ENCODE measurements at places on chromosomes 5 and 9. TPM values are rescaled to one million over a fixed set of nuclear protein-coding genes. Genes with fewer than 3 reads are reported as not detected.
A peak's percentile ranks its signal among the peaks of the same experiment; 100 is the strongest.

WNT8A gene
- not detected for total RNA-seq

F12 gene
- total RNA-seq: 16.5 TPM

DNA sequence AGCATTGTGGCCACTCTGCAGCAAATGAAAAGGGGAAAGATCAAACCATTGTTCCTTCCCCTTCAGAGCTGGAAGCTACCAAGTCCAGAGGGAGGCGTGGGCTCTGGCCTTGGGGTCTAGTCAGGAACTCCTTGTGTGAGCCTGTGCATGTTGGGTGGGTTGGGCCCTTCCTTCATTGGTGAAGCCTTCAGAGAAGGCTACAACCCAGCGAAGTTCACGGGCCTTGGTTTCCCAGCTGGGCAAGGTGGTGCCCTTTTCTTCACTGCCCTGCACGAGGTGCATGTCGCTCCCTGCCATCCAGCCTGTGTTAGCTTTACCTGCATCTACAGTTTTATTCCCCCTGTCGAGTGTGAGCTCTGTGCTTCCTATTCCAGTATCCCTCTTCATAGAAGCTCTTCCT lies 84.7 kb downstream of the ZNF618 start:
- no peak overlapping the region for H3K27ac ChIP-seq
- no peak overlapping the region for H3K4me3 ChIP-seq
- H3K36me3 ChIP-seq: no peaks in the 10 kb centered on the region
- no peaks in the 10 kb centered on the region for H3K27me3 ChIP-seq
- no peak for DNase-seq
- H3K4me1 ChIP-seq: peaks cover 13% of the 10 kb centered on the region

DNA sequence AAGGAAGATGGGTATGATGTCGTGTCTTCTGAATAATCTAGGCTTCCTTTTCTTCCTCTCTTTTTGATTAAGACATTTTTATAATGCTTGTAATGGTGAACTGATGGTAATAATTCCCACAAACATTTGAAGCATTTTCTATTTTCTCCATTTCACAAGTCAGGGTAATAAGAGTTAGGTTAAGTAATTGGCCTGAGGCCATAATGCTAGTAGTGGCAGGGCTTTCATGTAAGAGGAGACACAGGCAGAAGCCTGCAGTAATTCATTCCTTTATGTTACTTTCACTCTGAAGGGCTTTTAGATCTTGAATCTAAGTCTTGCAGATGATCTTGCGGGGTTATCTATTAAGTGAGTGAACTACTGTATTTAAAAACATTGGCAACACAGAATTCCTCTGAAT lies 374.9 kb downstream of the MAT2B start:
- peak; percentile 38 for DNase-seq
- H3K4me3 ChIP-seq: no peak overlapping the region
- no peak overlapping the region for H3K27ac ChIP-seq
- H3K36me3 ChIP-seq: no peaks in the 10 kb centered on the region

DNA sequence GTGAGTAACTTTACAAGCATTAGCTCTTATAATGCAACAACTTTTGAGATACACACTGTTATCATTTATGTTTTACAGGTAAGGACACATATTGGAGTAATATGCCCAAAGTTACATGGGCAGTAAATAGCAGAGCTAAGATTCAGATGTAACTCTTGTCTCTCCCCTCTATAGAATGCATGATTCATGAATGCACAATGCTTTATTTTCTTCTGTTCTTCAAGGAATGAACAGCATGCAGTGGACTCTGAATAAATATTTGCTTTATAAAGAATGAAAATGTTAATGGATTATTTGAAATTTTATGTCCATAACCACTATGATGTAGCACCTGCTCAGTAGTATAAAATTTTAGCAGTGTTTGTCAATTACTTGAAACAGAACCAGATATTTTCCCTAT lies 629.5 kb downstream of the KCTD16 start:
- no peaks in the 10 kb centered on the region for H3K27me3 ChIP-seq
- DNase-seq: no peak
- H3K36me3 ChIP-seq: no peaks in the 10 kb centered on the region
- no peaks in the 10 kb centered on the region for H3K4me1 ChIP-seq
- no peak overlapping the region for H3K27ac ChIP-seq
- no peak overlapping the region for H3K4me3 ChIP-seq

DNA sequence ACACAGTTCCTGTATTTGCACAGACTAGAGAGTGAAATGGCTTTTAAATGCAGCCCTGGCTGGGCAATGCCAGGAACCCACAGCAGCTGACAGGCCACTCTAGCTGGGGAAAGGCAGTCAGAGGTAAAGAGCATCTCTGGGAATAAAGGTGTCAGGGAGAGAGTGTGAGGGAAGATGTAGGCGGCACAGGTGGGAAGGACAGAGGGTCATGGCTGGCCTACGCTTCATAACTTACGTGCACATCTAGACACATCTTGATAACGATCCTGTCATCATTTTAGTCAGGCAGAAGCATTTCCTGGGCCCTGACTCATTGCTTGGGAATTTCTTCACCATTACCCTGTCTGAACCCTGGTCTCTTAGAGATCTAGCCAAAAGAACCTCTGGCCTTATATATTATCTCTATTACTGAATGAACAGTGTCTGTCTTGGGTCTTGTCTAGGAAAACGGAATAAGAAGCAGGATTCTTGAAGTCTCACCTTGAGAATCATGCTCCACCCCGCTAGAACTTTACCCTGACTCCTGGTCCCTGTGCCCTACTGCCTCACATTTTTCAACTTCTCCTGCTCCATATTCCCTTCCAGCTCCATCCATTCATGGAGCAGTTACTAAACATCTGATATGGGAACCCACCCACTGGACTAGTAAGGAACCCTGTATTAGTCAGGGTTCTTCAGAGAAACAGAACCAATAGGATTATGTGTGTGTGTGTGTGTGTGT lies 106.4 kb upstream of the ELL2 start:
- no peaks in the 10 kb centered on the region for H3K27me3 ChIP-seq
- H3K4me1 ChIP-seq: peaks cover 37% of the 10 kb centered on the region
- peak; percentile 82 for DNase-seq

DNA sequence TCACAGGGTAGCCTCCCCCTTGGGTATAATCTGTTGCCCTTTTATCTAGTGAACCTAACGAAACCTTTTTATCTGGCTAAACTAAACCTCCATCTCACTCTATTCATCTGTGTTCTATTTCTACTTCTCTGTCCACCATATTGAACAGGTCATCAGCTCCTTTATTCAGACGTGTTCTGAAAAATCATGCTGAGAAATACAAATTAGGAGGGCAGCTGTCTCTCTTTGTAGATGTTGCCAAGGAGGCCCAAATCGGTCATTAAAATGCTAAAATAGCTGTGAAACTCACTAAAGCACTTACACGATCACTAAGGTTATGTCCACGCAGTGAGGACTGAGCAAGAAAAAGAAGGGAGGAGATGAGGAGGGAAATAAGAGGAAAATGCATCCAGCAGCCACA lies 115.6 kb upstream of the RETREG1 start:
- H3K36me3 ChIP-seq: peaks cover 5% of the 10 kb centered on the region
- DNase-seq: no peak
- H3K27ac ChIP-seq: no peak overlapping the region
- H3K27me3 ChIP-seq: no peaks in the 10 kb centered on the region

DNA sequence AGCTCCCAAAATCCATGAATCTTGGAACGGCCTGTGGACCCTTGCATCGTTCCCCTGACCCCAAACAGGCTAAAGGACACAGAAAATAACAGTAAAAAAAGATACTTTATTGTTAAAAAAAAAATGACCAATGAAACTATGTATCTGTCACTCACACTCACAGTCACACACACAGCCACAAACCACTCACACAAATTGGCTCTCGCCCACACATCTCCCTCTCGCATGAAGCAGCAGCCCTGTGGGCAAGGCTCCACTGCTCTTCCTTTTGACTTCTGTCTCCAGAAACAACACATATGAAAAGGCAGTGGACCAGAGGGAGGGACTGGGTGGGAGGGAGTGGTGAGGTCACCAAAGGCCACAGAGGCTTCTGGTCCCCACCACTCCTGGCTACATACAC lies 56.6 kb downstream of the SLC36A1 start:
- peaks cover 20% of the 10 kb centered on the region for H3K36me3 ChIP-seq
- H3K4me1 ChIP-seq: no peaks in the 10 kb centered on the region
- no peak overlapping the region for H3K4me3 ChIP-seq
- peak overlapping the region; percentile 33 for H3K27ac ChIP-seq
- H3K27me3 ChIP-seq: no peaks in the 10 kb centered on the region

- no peaks in the 10 kb centered on the region for H3K36me3 ChIP-seq
- H3K27me3 ChIP-seq: no peaks in the 10 kb centered on the region
- H3K27ac ChIP-seq: peak overlapping the region; percentile 35
These were observed 9.9 kb upstream of the ANKHD1 start for GRCh38 chr5:140391732-140392131.

DNA sequence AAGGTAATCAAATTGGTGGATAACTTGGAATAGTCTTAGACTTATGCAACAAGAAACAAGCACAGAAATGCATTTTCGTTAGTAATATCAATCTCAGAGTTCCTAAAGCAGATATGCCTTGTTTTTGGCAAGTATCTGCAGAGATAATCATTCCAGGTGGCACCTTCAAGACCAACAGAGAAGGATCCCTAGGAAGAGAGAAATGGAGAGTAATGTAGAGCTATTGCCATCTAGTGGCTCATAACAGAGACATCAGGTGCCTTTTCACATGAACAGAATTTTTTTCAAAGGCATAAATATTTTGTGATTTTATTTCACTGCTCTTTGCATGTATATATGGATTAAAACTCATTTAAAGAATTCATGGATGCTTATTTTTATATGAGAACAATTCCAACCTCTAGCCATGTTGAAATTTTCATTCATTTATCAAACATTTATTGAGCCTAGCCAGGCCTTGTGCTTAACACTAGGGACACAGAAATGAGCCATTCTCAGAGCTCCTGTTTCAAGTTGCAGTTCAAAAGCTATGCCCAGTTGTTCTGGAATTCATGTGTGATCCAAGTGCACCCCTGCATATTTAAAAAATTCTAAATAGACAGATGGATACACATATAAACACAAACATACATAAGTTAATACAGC lies 117.5 kb upstream of the OR13F1 start:
- no peak overlapping the region for H3K4me3 ChIP-seq
- H3K4me1 ChIP-seq: no peaks in the 10 kb centered on the region
- H3K27ac ChIP-seq: no peak overlapping the region
- no peaks in the 10 kb centered on the region for H3K36me3 ChIP-seq
- DNase-seq: peak; percentile 48

- H3K4me1 ChIP-seq: peaks cover 13% of the 10 kb centered on the region
- H3K27me3 ChIP-seq: no peaks in the 10 kb centered on the region
These were observed 409.6 kb upstream of the MPDZ start for GRCh38 chr9:13688990-13689600.

GRCh38 chr5:52468976-52469375 lies 318.7 kb upstream of the ITGA1 start:
- peaks cover 31% of the 10 kb centered on the region for H3K27me3 ChIP-seq
- no peak overlapping the region for H3K4me3 ChIP-seq
- H3K36me3 ChIP-seq: no peaks in the 10 kb centered on the region
- DNase-seq: no peak
- H3K4me1 ChIP-seq: no peaks in the 10 kb centered on the region

DNA sequence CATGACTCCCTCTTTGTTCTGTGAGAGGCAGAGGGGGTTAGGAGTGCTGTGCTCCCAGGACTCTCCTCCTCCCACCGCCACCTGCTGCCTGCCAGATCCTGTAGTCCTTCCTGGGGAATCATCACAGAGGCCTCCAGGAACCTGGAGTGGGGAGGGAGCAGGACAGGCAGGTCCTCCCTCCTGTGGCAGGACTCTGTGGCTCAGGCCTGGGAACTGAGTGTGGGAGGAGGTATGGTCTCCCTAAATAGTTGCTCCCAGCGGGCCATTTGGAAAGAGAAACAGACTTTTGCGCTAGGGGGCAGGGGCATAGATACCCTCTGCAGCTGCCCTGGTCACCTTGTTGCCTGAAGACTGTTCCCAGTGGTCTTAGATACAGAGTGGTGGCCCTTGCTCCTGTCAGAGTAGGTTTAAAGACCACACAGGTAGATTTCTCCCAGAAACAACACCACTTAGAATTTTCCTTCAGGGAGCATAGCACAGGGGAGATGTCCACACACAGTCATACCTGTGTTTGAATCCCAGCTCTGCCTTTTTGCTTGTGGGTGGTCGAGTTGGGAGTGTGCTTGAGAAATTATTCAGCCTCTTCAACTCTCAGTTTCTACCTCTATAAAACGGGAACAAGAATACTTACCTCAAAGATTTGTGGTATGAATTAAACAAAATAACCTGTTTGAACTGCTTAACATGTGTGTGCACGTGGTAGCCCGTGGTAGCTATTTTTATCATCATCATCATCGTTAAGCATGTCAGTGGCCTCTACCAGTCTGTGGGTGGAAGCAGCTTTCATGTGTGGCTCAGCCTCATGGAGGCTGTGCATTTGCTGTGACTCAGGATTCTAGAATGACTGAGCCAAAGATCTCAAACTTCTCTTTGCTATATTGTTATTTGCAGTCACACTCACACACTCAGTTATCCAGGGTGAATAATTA lies 55.8 kb downstream of the SLC22A5 start:
- H3K4me3 ChIP-seq: no peak overlapping the region

- DNase-seq: no peak
- H3K27me3 ChIP-seq: no peaks in the 10 kb centered on the region
- no peak overlapping the region for H3K27ac ChIP-seq
- no peaks in the 10 kb centered on the region for H3K36me3 ChIP-seq
These were observed 115.7 kb downstream of the ESM1 start for GRCh38 chr5:54869691-54870090.

- DNase-seq: no peak
- no peaks in the 10 kb centered on the region for H3K27me3 ChIP-seq
- H3K4me1 ChIP-seq: peaks cover 12% of the 10 kb centered on the region
- peak overlapping the region; percentile 98 for H3K27ac ChIP-seq
These were observed 35.2 kb upstream of the GLDC start for GRCh38 chr9:6680797-6681146.

- DNase-seq: no peak
- H3K36me3 ChIP-seq: no peaks in the 10 kb centered on the region
- H3K27ac ChIP-seq: no peak overlapping the region
- H3K27me3 ChIP-seq: no peaks in the 10 kb centered on the region
- H3K4me1 ChIP-seq: no peaks in the 10 kb centered on the region
These were observed 162.6 kb downstream of the DMAC1 start for GRCh38 chr9:7636838-7637467.

DNA sequence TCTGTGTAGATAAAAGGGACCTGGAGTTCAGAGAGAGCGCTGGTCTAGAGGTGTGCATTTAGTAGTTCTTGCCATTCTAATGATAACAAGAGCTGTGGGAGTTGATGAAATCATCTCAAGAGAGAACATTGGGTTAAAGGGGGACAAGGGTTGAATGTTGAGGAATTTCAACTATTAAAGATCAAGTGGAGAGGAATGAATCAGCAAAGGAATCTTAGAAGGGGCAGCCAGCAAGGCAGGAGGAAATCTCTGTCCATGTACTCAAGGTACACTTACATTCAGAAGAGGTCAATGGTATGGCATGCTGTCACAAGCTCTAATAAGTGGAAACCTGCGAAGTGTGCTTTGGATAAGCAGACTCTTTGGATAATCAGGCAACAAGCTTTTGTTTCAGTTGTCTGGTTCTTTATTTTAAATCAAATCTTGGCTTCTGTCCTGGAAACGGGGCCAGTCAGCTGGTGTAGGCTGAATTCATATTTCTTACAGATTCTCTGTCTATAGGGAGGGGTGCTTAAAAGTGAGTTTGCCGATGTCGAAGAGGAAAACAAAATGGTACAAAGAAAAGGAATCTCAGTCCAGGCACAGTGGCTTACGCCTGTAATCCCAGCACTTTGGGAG lies 320.5 kb upstream of the CD180 start:
- peaks cover 7% of the 10 kb centered on the region for H3K36me3 ChIP-seq
- H3K27ac ChIP-seq: peak overlapping the region; percentile 1
- DNase-seq: no peak
- no peak overlapping the region for H3K4me3 ChIP-seq
- H3K27me3 ChIP-seq: no peaks in the 10 kb centered on the region

GRCh38 chr5:141910271-141910673 lies 13.4 kb upstream of the DELE1 start:
- no peak overlapping the region for H3K4me3 ChIP-seq
- no peaks in the 10 kb centered on the region for H3K27me3 ChIP-seq
- peaks cover 16% of the 10 kb centered on the region for H3K4me1 ChIP-seq
- H3K27ac ChIP-seq: no peak overlapping the region

Measured in MCF 10A (cell line).